ENCODE measurements at places on chromosomes 12 and 14.

DNA sequence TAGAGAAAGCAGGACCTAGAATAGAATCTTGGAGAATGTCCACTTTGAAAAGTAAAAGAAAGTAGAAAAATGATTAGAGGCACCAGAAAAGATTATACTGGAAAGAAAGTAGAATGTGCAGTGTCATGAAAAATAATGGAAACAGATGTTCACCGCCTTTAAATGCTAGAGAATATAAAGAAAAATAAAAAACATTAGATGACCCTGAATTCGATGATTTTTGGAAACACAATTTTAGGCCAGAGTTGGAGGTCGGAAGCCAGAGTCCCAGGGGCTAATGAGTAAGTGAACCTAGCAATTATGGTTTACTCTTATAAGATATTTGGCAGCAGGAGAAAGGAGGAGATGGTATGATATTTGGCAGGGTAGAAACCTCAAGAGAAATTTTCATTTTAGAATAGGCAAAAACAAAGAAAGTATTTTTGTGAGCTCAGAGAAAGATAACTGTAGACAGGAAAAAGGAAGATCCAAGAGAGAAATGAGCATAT, 37.7 kb downstream of the GYS2 start:
- DNase-seq: no peak

DNA sequence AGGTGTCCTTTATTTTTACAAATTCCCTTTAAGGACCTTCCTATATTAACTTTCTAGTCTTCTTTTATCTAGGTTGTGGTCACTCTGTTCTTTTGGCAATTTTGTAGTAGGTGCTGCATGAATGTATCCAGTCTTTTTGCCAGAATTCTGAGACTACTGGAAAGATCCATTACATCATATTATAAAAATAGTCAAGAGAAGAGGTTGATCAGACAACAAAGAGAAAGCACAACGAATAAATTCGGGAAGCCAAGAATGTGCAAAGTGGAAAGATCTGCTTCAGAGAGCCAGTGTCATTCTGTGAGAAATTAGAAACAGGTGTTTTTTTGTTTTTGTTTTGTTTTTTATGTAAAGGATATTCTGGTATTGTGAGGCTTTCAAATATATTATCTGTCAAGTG, 15.8 kb upstream of the SLC16A7 start:
- DNase-seq: no peak

- no peak for DNase-seq
Observed at GRCh38 chr12:89040146-89040964, 311.9 kb downstream of the DUSP6 start.

- no peak for DNase-seq
Observed at GRCh38 chr14:21528381-21529348, 2.5 kb upstream of the SALL2 start.

DNA sequence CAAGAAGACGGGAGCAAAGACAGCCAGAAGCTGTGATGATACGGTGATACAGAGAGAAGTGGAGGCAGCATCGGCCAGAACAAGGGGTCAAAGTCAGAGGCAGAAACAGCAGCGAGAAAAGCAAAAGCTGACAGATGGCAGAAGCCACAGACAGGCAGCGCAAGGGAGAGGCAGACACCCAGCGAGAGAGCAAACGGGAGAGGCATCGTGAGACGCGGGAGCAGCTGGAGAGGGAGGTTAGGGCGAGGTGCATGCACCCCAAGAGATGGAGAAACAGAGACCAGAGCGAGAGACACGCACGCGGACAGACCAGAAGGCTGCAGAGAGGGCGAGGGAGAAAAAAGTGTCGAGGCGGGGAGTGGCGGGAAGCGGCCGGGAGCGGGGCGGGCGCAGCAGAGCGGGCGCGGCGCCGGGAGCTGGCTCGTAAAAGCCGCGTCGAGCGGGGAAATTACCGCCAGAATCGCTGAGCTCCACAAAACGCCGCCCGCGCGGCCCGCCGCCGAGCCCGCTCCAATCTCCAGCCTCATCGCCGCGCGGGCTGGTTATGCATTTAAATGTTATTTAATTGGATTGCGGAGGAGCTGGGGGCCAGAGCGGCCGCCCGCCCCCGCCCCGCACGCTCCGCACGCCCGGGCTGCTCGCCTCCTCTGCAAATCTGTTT, 15.6 kb downstream of the SMUG1 start:
- DNase-seq: no peak

Measured in effector CD8-positive, alpha-beta T cell (primary cell).